ENCODE measurements at places on chromosomes 3 and 15. TPM values are rescaled to one million over a fixed set of nuclear protein-coding genes. Genes with fewer than 3 reads are reported as not detected.

Gene TTLL13
- 0.21 TPM for total RNA-seq

Gene IMPG2
- total RNA-seq: 0.49 TPM

Gene P2RY14
- 0.56 TPM for total RNA-seq

Gene DNAH12
- 0.57 TPM for total RNA-seq

Gene SACM1L
- total RNA-seq: 15.7 TPM

Gene CYP1A1
- 0.45 TPM for total RNA-seq

Gene DPH6
- total RNA-seq: 7.8 TPM

Gene VILL
- total RNA-seq: 2.5 TPM

Gene PPP2R3A
- total RNA-seq: 31.3 TPM

Gene PYGO1
- total RNA-seq: 7.3 TPM

Gene P3H2
- total RNA-seq: 45.3 TPM

Gene GOLGA8J
- not detected for total RNA-seq

Gene ACP3
- total RNA-seq: 35.6 TPM

Gene CORO2B
- 2.9 TPM for total RNA-seq

Gene PLSCR2
- not detected for total RNA-seq

Gene ARGFX
- total RNA-seq: not detected

Gene PIERCE2
- total RNA-seq: 7.7 TPM

Gene LIPH
- total RNA-seq: 2.3 TPM

Gene GXYLT2
- 43.1 TPM for total RNA-seq

Gene EPB42
- total RNA-seq: 0.39 TPM

Gene SHF
- 20.0 TPM for total RNA-seq

Gene TNNC1
- total RNA-seq: 1,875 TPM

Gene IFRD2
- 75.3 TPM for total RNA-seq

Gene UROC1
- total RNA-seq: not detected

Gene SH2D7
- total RNA-seq: not detected

Gene SLC41A3
- 55.1 TPM for total RNA-seq

Gene WDR93
- 0.06 TPM for total RNA-seq

Gene PLIN1
- 0.32 TPM for total RNA-seq

Gene ALG3
- 48.8 TPM for total RNA-seq

Gene BDH1
- 13.4 TPM for total RNA-seq

Gene GATA2
- 17.7 TPM for total RNA-seq

Gene EFCC1
- 0.11 TPM for total RNA-seq

Gene MOBP
- total RNA-seq: not detected

Gene SLC12A1
- total RNA-seq: 0.04 TPM

Gene ACAN
- 0.67 TPM for total RNA-seq

Gene SERPINI2
- total RNA-seq: not detected

Gene IQCF5
- not detected for total RNA-seq

Gene CLEC3B
- total RNA-seq: not detected

Gene CDHR4
- total RNA-seq: not detected

Gene EAF2
- 1.7 TPM for total RNA-seq

Data from cardiac muscle cell (in vitro differentiated cells and primary cell).